Hematopoietic multipotent progenitor cell (in vitro differentiated cells): ENCODE measurements at places on chromosomes 7 and 10. TPM values are rescaled to one million over a fixed set of nuclear protein-coding genes. Genes with fewer than 3 reads are reported as not detected.

GRCh38 chr7:77415476-77415822 lies 700 bp downstream of the GSAP start:
- peak; percentile 5 for DNase-seq

DNA sequence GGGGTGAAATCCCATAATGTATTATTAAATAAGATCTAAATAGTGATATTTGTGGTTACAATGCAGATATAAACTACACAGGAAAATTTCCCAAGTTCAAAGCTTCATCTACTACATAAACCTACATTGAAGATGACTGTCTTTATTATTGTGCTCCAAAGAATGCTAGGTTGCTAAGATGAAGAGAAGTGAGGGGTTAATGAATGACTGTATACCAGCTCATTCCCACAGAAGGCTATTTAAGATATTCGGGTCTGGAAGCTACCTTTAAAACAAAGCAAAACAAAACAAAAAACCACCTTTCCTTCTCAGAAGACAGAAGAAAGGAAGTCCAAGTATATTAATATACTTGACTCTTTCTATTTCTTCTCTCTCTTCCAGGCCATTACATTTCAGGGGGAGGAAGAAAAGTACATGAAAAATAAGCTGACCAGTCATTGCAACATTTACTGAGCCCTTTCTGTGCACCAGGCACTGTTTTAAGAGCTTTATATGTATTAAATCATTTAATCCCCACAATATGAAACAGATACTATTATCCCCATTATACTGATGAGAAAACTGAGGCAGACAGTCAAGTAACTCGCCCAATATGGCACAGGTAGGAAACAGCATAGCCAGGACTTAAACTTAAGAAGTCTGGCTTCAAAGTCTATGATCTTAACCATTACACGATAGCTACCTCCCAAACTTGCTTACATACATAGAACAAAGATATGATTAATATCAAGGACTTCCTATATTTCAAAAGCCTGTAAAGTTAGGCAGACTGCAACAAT lies 48.1 kb downstream of the TNPO3 start:
- DNase-seq, result no peak

XRCC2 gene
- 2.4 TPM for total RNA-seq

DNA sequence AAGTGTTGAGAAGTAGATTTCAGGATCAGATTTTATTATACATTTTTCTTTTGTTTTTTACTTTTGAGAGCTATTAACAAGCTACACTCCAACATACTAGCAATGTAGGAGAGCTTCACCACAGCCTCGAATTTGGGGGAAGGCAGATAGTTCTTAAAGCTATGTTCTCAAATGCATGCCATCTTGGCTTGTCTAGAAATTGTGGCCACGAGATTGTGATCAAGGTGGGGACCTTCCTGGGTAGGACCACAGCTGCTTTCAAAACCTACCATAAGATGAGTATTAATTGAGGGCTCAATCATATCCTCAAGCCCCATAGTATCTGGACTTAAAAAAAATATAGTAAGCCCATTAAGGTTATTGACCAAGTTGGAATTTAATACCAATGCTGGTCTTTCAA lies 27.9 kb upstream of the JAZF1 start:
- DNase-seq, result no peak

GRCh38 chr10:119206603-119207365 lies 587 bp upstream of the GRK5 start:
- DNase-seq, result peak; percentile 74

GRCh38 chr7:39910108-39910869 lies 39.8 kb upstream of the CDK13 start:
- no peak for DNase-seq

AHR gene
- total RNA-seq, result 76.7 TPM

- DNase-seq, result no peak
Observed at GRCh38 chr10:11864727-11865126, 41.6 kb downstream of the PROSER2 start.

DNA sequence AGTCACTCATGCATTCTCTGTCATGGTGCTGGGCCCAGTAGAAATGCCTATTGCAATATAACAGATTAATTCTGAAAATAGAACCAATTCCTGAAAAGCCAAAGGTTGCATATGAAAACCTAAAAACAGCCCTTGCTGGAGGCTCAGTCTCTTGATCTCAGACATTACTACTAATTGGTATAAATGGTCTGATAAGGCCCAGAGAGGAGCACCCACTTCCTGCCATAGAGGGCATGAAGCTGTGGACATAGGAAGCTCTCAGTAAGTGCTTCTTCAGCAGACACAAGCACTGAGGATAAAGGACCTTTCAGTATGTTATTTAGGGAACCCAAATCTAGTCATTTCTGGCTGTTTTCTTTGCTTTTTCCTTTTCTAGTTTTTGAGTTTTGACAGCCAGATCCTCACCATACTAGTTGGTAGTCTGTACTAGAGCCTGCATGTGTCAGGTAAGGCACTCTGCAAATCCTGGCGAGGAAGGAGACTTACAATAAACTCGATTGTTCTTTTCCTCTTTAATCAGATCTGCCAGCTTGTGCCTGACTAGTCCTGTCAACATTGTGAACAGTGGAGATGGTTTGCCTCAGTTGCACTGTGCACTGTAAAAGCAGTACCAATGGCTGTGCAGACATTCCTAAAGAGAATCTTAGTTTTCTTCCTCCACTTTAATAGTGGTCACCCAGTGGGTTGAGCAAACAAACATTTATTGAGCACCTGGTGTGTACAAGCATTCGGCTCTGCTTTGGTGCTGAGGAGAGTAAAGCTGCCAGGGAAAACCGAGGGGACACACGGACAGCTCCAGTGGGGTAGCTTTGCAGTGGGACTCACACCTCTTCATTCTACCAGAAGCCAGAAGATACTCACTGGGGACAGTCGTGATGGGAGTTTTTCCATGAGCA lies 140.9 kb downstream of the CHN2 start:
- DNase-seq, result no peak

GRCh38 chr10:77494327-77494726 lies 143.3 kb downstream of the KCNMA1 start:
- no peak for DNase-seq

IFIT3 gene
- 11.6 TPM for total RNA-seq

DNA sequence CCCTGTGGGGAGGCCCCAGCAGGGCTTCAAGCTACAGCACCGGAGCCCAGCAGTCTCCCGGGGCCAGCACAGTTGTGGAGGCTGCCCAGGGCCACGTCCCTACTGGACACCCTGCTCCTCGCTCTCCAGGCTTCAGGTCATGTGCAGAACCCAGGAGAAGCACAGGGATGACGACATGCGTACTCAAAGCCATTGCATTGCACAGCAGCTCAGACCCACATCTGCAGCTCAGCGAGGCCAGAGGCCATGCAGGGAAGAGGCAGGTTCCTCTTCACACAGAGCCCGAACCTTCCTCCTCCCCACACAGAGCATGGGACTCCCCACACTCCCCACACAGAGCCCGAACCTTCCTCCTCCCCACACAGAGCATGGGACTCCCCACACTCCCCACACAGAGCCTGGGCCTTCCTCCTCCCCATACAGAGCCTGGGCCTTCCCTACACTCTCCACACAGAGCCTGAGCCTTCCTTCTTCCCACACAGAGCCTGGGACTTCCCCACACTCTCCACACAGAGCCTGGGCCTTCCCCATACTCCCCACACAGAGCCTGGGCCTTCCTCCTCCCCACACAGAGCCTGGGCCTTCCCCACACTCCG lies 12.3 kb downstream of the CFAP46 start:
- DNase-seq, result no peak

- no peak for DNase-seq
Observed at GRCh38 chr10:93775356-93775755, 17.6 kb downstream of the LGI1 start.

- no peak for DNase-seq
Observed at GRCh38 chr7:82690929-82691328, 247.4 kb upstream of the CACNA2D1 start.

DNA sequence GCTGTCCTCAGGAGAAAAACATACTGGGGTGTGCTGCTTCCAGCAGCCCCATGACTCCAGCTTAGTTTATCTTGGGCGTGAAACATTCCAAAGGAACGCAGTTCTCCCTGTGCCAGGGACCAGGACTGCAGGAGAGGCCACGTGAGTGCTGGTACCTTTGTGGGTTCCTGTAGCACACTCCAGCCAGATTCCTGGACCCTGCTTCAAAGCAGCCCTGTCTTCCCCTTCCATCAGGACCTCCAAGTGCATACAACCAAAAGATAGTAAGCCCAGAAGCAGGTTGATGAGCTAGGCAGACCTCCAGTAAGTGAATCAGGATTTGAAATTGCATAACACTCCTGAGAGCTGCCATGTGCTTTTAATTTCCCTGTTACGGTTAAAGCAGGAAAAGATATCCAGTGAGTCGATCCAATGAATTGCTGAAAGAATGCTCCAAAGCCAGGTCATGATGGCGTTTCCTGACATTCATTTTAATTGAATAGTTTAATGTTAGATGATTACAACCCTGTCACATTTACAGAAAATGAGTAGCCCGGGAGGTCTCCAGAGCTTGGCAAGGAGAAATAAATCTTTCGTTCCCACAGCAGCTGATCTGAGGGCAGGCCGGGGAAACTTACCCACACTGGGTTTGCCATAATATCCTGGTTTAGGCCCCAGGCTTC lies 38.9 kb upstream of the CPXM2 start:
- no peak for DNase-seq

GRCh38 chr10:89975771-89976170 lies 274.4 kb downstream of the KIF20B start:
- no peak for DNase-seq

SFMBT2 gene
- total RNA-seq, result 4.3 TPM

CYP3A7 gene
- not detected for total RNA-seq

DYDC2 gene
- not detected for total RNA-seq

GRCh38 chr7:10266976-10267375 lies 706.7 kb upstream of the PHF14 start:
- no peak for DNase-seq

TLL2 gene
- 0.27 TPM for total RNA-seq

DNA sequence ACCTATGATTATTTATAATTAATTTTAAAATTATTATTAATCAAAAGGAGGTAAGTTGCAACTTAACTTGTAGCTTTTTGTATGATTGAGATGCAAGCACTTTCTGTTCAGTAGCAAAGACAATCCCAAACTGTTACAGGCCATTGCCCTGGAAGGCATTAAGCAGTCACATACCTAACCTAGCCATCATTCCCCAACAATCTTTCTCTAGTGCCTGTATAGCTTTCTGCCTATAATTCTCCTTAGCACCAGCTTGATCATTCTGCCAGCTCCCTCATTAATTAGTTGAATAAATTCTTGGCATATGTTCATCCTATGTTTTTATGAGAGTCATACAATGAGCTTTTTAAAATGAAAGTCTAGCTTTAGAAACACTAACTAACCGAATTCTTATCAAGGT lies 178.9 kb upstream of the TMEM106B start:
- DNase-seq, result no peak

GRCh38 chr7:100620804-100621203 lies 8.5 kb downstream of the MOSPD3 start:
- no peak for DNase-seq

GRCh38 chr10:133359554-133359971 lies 1.7 kb upstream of the FUOM start:
- no peak for DNase-seq

SRRM3 gene
- total RNA-seq, result under 0.01 TPM

RNF133 gene
- total RNA-seq, result not detected

SLC26A3 gene
- not detected for total RNA-seq

GRCh38 chr10:11164803-11165590 lies 147.3 kb downstream of the CELF2 start:
- peak; percentile 89 for DNase-seq

DNA sequence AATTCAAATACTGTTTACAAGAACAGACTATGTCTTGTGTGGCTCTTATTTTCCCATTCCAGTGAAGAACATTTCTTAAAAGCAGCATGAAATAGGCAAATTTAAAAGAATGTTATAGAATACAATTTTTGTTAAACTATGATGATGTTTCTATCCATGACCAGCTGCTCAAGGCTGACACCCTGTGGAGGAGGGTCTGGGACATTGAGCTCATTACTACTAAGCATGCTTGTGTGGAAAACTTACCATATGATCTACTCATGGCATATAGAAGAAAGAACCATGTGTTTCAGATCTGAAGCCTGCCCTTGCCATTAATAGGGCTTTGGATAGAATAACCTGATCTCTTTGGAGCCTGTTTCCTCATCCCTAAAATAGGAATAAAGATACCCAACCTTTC lies 125.0 kb downstream of the FOXP2 start:
- no peak for DNase-seq

DNA sequence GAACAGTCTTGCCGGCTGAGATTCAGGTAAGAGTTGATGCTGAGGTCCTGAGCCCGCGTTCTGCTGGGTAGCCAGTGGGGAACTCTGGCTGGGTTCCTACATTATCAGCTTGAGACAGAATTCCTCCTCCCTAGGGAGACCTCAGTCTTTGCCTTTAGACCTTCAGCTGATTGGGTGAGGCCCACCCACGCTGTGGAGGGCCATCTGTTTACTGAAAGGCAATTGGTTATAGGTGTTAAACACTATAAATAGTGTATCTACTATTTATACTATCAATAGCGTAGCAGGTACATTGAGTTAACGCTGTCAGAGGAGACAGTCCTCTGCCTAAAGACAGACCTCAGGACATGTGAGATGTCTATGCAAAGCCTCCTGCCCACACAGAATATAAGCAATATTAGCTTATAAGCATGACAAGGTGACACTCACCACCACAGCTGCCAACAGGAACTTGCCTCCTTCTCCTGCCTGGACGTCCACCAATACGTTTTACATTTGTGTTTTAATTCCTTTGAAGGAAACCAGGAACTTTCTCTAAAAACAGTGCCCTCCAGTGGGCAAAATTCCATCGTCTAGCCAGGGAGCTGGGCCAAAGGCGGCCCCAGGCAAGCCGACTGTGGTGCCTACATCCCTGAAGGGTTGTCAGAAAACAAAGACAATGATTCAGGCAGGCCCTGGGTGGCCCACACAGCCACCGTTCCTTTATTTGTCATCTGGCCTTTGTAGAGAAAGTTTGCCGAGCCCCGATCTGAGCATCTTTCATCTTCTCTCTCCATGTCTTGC lies 58.8 kb downstream of the INSIG1 start:
- DNase-seq, result no peak

DNA sequence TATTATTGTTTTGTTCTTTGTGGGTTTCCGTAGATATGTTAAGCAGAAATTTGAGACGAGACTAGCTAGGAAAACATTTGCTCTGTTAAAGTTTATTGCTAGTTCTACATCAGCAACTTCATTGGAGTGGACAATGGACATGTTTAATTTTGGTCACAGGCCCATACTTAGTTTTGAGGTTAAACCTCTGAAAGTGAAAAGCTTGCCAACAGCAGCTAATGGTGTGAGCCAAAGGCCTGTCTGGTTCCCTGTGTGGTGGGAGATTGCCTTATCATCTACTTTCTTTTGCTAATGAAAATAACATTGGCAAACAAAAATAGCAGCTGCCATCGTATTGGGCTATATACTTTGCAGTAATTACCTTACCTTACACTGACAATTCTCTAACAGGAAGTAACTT lies 388.4 kb upstream of the FZD8 start:
- DNase-seq, result no peak

GRCh38 chr10:102266670-102267069 lies 21.3 kb downstream of the GBF1 start:
- DNase-seq, result no peak
